Activated T-cell treated with anti-CD3 and anti-CD28 coated beads for 1 hour (primary cell): ENCODE measurements at places on chromosomes 4 and X.

- DNase-seq, result no peak
These were observed 323.8 kb downstream of the DCTD start for GRCh38 chr4:182593402-182593801.

DNA sequence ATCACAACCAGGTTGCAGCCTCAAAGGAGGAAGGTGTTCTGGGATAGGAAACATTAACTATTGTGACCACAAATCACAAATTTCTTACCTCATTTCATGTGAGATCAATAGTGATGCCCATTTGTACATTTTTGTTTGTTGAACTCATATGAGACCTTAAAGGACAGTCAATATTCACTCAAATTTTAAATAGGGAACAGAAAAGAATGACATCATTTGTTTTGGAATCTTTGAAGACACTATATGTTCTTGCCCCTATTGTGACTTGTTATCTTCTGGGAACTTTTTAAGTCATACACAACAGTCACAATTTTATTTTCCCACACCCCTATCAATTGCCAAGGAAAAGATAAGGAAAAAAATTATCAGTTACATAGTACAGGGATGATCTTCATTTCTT, 346.5 kb downstream of the ARAP2 start:
- DNase-seq, result no peak

DNA sequence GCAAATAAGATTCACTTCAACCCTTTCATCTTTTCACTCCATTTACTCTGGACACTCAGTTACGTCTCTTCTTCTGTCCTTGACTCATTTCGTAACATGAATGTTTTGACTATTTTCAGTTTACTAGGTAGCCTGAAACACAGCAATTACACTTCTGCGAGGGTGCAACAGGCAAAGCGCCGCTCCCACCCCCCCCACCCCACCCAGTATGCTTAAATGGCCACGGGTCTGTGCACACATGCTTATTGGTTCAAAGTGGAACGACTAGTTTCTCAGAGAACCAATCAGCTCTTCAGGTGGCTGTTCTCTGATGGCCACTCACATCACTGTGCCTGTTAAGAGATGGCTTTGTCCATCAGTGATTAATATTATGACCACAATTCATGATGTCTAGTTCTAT, 3.5 kb downstream of the BEND4 start:
- no peak for DNase-seq

GRCh38 chr4:113006632-113007031, 42.8 kb upstream of the ANK2 start:
- DNase-seq, result no peak

DNA sequence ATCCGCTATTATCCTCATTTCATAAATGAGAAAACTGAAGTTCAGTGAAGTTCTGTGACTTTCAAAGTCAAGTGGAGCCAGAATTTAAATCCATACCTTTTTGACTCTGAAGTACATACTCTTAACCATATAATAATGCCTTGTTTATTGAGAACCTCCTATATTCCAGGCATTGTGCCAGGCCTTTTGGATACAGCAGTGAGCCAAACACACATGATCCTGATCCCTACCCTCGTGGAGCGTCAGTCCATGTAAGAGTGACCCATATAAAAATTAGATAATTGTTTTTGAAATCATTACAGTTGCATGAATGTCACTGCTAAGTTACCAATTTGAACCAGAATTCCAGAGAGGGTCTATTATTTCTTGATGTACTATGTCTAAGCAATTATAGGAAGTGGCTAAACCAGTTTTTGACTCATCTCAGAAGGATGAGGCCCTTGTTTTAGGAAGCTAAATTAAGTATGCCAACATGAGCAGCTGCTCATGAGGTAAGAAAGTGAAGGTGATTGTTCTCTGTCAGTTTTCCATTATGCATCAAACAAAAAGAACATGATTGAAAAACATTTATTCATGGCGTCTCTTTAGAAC, 289.5 kb downstream of the GLUD2 start:
- no peak for DNase-seq

DNA sequence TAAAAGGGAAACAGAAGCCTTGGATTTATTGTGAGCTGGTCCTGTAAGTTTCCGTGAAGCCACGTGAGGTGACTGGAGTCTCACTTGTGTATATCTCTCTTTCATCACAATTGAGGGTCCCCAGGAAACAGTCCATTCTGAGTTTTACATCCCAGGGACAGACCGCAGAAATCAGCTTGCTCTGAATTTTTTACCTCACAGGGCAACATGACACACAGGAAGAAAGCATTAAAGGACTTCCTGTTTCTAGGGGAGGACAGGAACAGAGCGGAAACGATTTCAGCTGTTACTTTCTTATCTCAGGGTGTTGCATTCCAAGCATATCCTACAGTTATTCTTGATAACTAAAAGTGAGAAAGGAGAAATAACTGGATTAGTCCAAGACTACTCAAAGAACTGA, 553.5 kb downstream of the TRAM1L1 start:
- no peak for DNase-seq

DNA sequence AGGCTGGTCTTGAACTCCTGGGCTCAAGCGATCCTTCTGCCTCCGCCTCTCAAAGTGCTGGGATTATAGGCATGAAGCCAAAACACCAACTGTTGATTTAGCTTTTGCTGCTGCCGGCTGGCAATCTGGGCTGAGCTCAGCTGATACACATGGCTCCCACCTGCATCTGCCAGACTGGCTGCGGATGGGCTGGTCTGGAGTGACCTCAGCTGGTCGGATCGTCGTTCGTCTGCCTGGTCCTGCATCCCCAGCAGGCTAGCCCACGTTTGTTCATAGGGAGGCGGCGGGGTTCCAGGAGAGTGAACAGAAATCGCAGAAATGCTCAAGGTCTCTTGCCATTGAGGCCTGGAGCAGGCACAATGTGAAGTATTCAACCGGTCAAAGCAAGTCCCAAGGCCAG, 74.4 kb upstream of the DDX3X start:
- no peak for DNase-seq

DNA sequence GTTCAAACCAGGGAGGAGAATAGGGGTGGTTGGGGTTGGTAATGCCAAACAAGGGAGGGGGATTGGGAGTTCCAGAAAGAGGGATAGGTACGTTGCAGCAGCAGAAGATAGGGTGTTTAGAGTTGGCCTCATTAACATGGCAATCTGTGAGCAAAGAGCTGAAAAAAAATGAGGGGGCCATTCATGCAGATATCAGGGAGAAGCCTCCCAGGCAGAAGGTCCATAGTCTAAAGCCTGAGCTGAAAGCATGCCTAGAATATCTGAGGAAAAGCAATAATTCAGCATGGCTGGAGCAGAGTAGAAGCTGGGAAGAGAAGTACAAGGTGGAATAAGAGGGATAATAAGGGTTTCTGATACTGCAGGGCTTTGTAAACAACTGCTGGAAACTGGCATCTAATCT, 550.9 kb upstream of the LCORL start:
- DNase-seq, result no peak

GRCh38 chr4:24932515-24933225, 19.8 kb upstream of the CCDC149 start:
- DNase-seq, result no peak

DNA sequence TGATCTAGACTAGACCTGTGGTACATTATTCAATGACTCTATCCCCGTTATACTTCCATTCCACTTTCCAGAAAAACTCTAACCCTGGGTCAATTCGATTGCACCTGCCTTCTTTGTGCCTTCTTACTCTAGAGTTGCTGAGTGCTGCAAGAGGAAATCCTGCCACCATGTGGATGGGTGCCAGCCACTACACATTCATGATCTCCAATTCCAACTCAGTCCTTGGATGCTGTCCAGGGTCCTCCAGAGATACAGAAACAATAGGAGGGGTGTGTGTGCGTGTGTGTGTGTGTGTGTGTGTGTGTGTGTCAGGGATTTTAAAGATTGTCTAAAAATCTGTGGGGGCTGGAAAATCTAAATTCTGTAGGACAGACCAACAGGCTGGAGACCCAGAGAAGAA, 42.9 kb upstream of the INTS6L start:
- peak; percentile 12 for DNase-seq

GRCh38 chr4:57303012-57303751, 193.0 kb upstream of the IGFBP7 start:
- DNase-seq, result no peak

DNA sequence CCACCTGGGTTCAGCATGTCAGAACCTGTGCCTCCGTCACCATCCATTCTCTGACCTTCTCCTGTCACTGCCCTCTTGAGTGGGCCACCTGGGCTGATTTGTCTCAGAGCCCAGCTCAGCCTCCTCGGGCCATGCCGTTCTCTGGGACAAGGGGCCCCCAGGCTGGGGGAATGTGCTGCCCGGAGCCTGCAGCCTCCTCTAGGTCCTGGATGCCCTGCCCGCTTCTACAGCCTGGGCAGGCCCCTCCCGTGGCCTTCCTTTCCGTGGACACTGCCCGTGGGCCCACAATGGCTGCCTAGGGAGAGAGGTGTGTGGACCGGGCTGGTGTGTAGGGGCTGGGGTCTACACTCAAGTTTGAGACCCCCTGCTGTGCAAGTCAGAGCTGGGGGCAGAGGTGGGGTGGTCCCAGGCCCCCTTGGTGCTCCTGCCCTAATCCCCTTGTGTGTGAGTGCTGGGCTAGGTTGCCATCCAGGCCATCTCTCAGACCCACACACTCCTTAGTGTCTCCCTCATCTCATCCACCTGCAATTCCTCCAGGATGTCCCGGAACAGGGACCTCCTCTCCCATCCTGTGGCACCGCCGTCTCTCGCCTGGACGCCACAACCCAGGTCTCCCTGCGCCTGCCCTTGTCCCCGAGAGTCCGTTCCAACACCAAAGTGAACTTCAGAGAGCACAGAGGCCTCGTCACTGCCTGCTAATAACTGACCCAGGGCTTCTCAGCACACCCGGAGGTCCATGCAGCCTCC, 12.4 kb downstream of the PSAPL1 start:
- no peak for DNase-seq

DNA sequence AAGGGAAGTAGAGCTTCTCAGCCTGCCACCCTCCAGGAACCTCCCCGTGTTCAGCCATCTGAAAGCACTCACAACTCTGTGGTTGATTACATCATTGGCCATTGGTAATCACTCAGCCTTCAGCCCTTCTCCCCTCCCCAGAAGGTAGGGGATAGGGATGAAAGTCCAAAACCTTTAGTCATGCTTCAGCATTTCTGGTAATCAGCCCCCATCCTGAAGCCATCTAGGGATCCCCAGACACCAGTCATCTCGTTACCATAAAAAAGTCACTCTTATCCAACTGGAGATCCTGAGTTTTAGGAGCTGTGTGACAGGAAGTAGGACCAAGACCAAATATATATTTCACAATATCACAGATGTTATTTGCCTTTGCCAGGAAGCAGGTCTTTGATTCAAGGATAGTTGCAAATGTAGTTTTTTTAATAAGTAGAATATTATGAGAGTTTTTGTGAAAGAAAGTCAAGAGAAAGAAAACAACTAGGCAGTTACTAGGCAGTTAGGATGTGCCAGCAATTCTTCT, 364.6 kb upstream of the NOCT start:
- no peak for DNase-seq

DNA sequence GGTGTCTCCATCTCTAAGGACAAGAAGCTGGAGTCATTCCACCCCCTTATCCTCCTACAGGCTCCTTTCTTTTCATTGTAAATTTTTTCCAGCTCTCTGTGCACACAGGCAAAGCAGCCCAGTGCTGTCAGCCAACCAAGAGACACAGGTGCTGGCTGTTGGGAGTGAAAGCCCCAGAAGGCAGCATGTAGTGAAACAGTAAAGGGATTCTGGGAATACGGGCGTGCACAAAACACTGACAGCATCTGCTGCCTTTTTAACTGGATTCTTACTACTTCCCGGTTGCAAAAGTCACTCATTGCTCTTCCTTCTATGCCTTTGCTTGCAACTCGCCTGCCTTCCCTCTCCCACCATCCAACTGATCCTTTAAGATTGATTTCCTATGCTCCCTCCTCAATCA, 208.6 kb upstream of the PRPS2 start:
- DNase-seq, result no peak

DNA sequence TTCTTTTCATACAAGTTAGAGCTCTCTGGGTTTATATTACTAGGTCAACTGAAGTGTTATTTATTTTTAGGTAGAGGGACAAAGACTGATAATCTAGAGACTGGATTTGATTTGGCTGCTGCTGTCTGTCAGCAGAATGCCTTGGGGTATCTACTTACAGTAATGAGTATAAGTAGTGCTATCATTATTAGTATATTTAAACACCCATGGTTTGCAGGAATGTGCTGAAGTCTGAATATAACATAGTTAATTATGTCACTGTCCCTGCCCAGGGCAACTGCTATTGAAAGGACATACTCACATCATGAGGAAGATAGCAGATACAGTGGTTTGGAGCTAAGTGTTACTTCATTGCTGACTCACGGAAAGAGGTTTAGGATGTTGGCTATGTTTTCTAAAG, 76.2 kb downstream of the PRRG1 start:
- no peak for DNase-seq

- no peak for DNase-seq
These were observed 21.3 kb upstream of the FTHL17 start for GRCh38 chrX:31092970-31093638.

- no peak for DNase-seq
These were observed 31.8 kb upstream of the NKX6-1 start for GRCh38 chr4:84530871-84531270.

DNA sequence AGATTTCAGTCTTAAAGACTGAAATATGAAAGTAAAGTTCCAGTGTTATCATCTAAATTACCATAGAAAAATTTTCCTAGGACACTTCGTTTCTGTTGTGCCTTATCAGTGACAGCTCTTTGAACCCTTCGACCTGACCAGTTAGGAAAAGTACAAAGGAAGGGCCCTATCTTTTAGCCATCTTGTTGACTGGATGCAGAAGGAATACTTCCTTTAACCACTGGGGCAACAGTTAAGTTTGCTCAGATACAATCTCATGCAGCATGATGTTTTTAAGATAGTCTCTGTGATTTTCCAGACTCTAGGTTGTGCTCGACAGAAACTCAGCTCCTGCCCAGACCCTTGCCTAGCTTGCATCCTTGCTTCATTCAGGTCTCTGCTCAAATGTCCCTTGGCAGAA, 210.5 kb upstream of the RPS6KA3 start:
- no peak for DNase-seq

DNA sequence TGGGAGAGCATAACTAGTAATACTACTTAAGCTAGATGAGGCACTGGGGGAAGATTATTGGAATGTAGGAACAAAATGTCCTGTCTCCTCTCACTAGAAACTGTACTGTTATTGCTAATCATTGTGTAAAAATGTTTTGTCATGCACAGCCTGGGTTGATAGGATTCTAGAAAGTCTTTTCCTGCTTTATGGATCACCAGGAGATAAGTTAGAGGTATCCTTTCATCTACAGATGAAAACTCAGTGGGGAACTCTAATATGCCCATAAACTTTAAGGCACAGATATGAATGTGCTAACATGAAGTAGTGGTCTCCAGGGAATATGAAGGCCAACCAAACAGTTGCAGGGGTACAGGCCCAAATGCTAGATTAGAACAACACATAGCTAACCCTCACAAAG, 57.5 kb downstream of the SRPX start:
- no peak for DNase-seq
